NCI-H2171 treated with DMSO at 0.1 percent for 48 hours (cell line): ENCODE measurements at places on chromosomes 6 and 20.

DNA sequence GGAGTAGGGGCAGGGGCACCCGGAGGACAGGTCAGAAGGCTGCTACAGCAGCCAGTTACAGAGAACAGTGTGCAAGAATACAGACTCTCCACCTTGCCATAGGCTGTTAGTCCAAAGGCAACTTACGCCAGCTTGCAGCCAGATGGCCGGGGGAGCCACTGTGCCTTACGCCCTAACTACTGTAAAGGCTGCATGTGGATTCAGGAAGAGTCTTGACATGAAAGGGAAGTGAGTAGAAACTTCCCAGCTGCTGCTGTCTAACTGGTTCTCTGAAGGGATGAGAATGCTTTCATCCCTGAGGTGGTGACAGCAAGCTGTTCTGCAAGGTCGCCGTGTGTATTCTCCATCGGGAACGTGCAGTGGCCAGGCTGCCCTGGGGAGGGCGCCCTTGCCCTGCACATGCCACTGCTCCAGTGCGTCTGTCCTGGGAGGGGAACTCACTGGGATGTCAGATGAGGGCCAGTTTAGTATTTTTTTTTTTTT is 46.1 kb downstream of the LYRM4 start:
- peak; percentile 94 for DNase-seq

DNA sequence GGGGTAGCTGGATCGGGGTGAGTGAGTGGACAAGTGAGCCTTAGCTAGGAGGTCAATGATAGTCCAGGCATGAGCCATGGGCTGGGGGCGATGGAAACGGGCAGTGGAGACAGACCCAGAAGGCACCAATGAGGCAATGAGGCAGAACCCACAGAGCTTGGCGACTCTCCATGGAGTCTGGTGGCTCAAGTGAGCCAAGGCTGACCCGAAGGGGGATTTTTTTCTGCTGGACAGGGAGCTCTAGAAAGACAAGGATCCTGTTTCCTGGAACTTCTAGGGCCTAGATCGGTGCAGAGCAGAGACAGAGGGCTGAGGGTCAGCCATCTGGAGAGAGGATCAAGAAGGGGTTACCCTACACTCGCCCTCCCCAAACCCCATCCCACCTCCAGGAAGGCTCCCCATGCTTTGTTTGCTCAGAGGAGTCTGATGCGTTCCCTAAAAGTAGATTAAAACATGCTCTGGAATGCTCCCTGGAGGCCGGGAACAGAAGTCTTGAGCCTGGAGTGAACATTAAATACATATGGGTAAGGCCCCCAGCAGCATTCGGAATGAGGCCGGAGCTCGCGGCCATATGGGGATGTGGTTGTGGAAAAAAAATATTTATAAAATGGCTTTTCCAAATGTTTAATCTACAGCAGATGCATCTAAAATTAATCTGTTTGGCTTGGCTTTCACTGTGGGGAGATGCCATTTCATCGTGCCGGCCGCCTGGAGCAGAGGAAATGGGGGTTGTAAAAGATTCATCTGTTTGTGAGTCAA is 237.8 kb upstream of the PMEPA1 start:
- DNase-seq: no peak

DNA sequence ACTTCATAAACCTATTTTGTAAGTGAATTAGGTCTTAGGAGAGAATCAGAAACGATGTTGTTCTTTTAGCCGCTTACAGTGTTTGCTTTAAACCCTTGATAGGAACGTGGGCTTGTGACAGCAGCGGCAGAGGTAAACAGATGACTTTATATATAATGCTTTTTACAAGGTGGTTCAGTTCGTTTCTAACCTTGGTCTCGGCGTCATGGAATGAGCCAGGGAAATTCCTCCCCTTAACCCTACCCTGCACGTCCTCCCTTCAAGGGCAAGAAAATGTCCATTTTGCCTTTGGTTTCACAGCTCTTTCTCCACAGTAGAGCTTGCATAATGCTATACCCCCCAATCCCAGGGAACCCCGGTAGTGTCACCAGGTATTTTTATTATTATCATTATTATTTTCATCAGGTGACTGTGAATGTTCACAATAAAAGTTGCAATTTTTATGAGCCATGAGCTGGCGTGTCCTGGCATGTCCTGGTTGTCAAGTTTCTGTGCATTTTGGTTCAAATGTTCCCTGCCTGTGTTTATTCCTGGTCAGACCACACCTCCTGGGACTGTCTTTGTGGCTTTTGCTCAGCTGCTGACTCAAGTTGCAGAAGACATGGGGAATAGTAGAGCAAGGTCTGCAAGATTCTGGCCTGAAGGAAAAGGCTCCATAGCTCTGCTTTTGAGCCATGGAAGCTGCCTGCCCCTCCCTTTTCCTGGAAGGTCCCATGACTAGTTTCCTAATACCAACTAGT is 112.8 kb upstream of the BMP2 start:
- no peak for DNase-seq

- DNase-seq: no peak
Measured at GRCh38 chr6:93040375-93040774, 379.0 kb downstream of the EPHA7 start.
